HS-27A (cell line): ENCODE measurements at places on chromosomes 13 and 19.

DNA sequence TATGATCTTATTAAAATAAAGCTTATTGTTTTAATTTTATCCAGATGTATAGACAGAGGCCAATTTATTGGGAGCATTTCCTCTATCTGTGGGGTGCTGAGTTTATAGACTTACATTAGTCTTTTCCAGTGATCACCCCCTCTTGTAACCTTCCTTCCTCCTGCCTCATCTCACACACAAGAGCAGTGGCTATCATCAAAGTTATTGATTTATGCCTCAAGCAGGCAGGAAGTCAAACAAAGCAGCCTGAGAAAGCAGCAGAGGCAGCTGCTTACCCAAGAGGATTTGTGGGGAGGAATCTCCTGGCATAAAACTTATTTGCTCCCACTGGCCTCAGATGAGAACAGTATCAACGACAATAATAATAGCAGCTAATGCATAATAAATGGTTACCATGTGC lies 26.3 kb upstream of the DCLK1 start:
- DNase-seq, result no peak

DNA sequence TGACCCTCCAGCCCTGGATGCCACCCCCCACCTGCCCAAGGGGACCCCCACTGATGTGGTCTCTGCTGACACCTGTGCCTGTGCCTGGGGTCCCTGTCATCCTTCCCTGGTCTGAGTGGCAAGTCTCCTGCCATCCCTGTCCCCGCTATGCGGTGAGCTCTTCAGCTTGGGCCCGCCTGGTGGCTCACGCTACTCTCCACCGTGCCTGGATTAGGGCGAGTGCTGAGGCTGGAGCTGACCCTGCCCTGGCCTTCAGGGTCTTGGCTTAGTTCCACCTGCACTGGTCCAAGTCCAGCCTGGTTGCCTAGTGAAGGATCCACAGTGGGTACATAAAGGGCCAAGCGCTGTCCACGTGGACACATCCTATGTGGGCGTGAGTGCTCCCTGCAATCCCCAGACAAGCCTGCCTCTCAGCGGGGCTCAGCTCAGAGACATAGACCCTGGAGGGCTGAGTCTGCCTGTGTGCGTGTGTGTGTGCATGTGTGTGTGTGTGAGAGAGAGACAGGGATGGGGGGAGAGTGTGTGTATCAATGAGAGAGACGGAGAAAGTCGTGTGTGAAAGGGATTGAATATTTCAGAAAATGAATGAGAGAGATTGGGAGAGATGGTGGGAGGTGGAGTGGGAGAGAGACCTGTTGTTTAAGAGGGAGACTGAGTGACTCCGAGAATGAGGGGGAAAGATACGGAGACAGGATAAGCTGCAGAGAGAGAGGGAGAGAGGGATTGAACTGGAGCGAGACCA lies 22.1 kb downstream of the WTIP start:
- no peak for DNase-seq

GRCh38 chr13:52845334-52845761 lies 3.1 kb downstream of the PCDH8 start:
- DNase-seq, result no peak

- DNase-seq, result no peak
Measured at GRCh38 chr13:79829880-79830279, 348.9 kb downstream of the NDFIP2 start.

DNA sequence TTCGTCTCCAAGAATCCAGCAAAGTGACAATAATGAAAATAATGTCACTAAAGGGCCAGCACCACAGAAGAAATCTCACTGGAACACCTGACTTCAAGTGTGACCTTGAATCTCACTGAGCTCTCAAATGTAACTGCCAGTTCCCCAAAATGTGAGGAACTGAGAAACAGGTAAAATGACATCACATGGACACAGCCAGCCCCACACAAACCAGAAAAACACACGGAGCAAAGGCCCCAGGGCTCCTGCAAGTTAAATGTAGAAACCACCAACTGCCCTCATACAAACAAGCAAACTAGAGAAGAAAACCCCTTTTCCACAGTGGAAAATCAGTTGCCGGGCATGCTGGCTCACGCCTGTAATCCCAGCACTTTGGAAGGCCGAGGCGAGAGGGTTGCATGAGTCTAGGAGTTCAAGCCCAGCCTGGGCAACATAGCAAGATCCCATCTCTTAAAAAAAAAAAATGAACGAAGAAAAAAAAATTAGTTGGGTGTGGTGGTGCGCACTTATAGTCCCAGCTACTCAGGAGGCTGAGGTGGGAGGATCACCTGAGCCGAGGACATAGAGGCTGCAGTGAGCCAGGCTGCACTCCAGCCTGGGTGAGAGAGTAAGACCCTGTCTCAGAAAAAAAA lies 8.7 kb upstream of the KANK2 start:
- DNase-seq, result no peak

- no peak for DNase-seq
Measured at GRCh38 chr13:40776681-40777165, 5.7 kb upstream of the MRPS31 start.

GRCh38 chr13:28621449-28621848 lies 37.5 kb upstream of the POMP start:
- DNase-seq, result no peak

DNA sequence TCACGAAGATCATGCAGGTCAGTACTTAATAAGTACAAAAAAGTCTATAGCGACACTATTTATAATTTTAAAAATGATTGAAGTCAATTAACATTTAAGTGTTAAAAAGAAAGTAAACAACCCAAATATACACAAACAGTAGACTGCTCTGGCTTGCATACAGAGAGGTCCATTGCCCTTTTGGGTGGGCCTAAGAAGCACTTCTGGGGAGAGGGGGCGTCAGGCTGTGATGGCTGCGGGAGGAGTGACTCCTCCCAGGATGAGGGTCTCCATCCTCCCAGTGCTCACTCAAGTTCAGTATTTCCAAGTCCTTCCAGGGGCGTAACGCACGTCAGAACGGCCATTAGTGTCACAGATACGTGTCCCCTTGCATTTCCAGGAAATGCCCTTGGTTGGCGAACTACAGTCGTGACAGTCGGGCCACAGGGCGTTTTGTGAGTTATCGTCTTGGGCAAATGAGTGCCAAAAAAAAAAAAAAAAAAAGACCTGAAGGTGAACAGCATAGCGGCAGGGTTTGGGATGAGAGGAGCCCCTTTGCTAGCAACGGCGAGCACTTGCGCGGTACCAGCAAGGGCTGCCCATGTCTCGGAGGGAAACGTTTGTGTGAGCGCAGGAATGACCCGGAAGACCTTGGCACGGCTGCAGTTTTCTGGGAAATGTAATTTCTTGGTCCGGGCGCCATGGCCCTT lies at the start of gene SCGB2B2:
Gene SCGB2B2 (minus strand): TSS at position 463 of the 689 bp plus-strand sequence. CDS start 82,596 bp downstream, outside the sequence.
- DNase-seq, result peak; percentile 97

GRCh38 chr19:45472563-45473366 lies 5.0 kb downstream of the FOSB start:
- DNase-seq, result no peak

GRCh38 chr13:39665763-39666162 lies 10.3 kb downstream of the COG6 start:
- DNase-seq, result no peak

DNA sequence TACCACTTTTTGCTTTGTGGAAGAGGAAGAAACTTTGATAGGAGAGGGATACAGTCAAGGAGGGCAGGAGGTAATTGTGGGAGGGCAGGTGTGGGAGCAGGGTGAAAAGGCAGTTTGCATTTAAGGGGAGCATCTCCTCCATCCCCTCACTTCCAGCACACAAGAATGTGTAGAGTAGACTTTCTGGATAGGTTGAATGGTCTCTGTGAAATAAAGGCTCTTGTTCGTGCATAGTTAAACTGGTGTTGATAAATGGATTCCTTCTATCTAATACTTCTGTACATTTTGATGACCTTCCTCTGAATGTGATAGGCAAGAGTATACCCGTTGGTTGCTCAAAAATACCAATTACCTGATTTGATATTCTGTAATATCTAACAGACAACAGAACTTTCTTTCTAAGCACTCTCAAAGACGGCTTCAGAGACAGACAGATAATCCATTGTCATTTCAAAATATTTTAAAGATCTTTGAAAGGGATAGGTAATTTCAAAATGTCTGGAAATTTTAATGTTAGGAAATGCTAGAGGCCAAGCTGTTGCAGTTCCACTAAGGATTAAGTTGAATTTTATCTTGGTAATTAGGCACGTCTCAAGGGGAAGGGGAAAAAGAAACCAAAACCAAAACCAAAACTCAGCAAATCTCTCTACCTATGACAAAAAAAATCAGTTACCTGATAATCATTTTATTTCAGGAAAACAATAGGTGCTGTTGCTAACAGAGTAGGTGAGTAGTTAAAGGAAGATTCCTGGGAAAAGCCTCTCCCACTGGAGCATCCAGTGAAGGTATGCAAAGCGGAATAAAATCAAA lies 302.6 kb downstream of the COG6 start:
- no peak for DNase-seq

DNA sequence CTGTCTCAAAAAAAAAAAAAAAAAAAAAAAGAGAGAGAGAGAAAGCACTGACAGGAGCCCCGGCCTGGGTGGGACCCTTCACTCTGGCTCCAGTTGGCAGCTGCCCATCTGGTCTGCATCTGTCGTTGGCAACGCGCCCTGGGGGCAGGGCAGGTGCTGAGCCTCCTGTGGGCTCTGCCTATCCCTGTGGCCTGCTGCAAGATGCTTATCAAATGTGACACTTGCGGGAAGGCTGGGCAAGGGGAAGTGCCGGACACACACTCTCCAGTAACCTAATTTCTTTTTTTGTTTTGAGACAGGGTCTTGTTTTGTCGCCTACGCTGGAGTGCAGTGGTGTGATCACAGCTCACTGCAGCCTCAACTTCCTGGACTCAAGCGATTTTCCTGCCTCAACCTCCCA lies 10.7 kb upstream of the KPTN start:
- no peak for DNase-seq
